ENCODE measurements at places on chromosomes 5 and 9.

DNA sequence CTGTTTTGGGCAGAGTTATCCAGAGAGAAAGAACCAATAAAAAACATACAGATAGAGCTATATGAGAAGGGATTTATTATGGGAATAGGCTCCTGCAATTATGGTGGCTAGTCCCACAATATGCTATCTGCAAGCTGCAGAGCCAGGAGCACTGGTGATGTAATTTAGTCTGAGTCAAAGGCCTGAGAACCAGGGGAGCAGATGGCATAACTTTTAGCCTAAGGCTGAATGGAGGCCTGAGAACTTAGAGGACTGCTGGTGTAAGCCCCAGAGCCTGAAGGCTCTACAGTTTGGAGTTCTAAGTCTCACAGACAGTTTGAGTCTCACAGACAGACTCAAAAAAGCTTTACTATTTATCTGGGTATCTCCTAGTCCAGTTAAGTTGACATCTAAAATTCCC, 263.8 kb downstream of the FBXL7 start:
- no peak for DNase-seq

DNA sequence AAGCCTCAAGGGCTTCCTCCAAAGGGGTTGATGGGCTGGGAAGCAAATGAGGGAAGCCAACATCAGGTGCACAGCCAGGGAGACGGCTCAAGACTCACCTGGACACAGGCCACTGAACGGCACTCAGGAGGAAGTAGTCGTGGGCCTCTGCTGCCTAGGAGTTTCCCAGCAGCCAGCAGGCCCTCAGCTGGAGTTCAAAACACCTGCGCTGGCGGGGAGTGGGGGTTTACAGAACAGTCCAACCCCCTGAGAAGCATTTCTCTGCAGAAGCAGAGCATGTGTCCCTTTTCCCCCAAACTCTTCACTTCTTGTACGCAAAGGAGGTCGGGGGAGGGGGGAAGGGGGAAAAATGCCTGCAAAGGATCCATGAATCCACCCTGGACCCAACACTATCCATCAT, 2.3 kb downstream of the WHRN start:
- no peak for DNase-seq

- no peak for DNase-seq
These were observed 64.5 kb downstream of the LNPEP start for GRCh38 chr5:97000391-97000790.

DNA sequence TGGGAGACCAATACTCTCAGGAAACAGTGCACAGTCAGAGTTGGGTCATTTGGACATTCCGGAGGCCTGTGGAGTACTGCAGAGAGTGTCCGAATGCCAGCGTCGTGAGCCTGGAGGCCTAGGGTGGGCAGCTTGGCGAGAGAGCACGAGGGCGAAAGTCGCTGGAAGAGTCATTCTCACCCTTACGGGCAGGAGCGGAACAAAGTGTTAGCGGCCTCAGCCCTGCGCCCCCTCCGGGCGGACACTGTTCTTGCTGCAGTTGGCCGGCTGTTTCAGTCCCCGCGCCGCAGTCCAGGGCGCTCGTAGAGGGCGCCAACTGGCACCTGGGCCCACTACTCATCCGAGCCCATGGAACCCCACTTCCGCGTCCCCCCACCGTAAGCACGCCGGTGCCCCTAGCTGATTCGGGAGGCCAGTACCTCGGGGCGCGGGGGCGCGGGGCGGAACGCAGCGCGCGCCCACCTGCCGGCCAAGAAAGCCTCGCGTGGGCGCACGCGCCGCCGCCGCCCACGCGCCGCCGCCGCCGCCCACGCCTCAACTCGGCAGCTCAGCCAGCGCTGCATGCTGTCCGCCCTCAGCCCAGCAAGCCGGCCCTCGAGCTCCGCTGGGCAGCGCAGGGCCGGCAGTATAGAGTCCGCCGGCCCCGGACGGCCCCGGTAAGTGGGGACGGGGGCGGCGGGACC, 99.7 kb upstream of the CCL21 start:
- no peak for DNase-seq

DNA sequence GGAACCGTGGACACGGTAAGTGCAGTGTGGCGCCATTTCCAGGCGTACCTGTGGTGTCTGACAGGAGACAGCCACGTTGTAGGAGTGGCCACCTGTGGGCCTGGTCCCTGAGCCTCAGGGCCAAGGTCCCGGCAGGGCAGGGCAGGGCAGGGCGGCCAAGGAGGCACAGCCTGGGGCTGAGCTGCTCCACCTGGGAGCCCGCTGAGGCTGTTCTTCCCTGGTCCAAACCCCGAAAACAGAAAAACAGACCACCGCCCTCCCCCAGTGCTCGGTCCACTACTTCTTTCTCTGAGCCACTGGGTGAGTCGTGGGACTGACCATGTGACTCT, 8.6 kb downstream of the PMPCA start:
- DNase-seq, result no peak

DNA sequence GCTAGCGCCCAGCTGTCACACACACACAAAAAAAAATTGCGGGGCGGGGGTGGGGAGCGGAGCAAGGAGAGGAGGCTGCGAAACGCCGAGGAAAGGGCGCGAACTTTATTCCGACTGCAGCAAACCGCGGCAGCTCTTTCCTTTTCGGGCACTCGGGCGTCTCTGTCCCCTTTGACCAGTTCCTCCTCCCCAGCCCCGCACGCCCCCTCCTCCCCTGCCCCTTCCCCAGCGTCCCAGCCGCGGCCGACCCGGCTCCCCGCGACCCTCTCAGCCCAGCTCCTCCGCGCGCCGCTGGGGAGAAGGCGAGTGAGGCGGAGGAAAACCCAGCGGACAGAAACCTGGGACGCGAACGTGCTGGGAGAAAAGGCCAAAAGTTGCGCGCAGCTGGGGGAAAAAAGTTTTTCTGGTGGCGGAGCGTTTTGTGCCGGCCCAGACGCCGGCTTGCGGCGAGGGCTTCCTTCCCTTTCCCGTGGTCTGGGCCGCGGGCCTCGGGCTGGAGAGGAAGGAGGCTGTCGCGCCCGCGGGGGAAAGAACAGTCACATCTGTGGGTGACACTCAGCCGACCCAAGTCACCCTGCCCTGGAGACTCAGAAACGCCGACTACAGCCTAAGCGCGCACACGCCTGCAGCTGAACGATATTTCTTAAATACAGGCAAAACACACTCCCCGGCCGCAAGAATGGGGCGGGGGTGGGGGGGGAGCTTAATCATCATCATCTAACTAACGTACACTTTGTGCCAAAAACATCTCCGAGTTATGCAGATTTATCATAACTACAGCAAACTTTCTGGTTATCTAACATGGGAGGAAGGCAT, 1.1 kb upstream of the BNC2 start:
- peak; percentile 23 for DNase-seq

GRCh38 chr5:167442922-167443321, 848.5 kb upstream of the WWC1 start:
- DNase-seq, result no peak

GRCh38 chr5:180736536-180736935, 3.3 kb downstream of the OR2Y1 start:
- no peak for DNase-seq

GRCh38 chr5:2387250-2387633, 364.2 kb downstream of the IRX2 start:
- no peak for DNase-seq

GRCh38 chr9:27673641-27674040, 100.4 kb upstream of the C9orf72 start:
- DNase-seq, result no peak

DNA sequence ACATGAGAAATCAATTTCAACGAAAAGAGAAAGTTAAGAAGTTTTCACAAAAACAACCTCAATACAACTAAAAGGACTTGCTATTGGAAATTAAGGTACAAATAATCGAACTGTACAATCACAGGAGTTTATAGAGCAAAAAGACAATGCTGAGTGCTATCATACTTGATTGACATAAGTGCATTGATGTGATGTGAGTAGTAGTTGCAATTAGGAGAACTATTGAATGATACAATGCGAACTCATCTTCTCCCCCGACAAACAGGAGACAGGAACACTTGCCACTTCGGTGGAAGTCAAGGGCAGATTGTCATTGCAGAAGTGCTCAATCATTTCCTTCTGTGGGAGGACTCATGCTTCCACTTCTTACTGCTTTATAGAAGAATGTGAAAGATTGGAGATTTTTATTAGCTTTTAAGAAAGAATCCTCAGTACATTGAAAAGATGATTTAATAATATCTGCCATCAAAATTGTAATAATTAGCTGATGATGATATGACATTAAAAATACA, 276.6 kb upstream of the MPDZ start:
- no peak for DNase-seq

DNA sequence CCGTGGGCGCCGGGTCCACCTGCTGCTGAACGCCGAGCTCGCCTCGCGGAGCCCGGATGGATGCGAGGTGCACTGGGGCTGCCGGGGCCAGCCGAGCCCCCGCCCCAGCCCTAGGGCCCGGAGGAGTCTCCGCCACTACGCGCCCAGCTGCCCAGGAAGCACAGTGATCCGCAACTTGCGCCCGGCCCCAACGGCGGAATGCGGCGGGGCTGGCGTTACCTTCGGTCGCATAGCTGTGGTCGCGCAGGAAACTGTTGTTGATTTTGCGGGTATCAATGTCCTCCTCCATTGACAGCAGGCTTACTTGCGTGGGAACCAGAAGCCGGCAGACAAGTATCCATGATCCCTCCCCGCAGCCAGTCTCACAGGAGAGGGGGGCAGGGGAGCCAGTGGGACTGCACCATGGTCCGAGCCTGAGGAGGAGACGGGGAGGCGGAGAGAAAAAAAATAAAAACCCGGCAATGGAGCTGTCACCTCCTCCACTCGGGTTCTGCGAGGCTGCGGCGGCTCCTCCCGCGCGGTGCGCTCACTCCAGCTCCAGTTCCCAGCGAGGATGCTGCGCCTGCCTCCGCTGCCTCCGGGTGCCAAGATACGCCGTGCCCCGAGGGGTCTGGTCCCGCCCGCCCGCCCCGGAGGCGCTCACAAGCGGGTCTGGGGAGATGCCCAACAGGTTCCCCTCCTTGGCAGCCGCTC, 628 bp downstream of the PPP2R2B start:
- DNase-seq, result peak; percentile 35

DNA sequence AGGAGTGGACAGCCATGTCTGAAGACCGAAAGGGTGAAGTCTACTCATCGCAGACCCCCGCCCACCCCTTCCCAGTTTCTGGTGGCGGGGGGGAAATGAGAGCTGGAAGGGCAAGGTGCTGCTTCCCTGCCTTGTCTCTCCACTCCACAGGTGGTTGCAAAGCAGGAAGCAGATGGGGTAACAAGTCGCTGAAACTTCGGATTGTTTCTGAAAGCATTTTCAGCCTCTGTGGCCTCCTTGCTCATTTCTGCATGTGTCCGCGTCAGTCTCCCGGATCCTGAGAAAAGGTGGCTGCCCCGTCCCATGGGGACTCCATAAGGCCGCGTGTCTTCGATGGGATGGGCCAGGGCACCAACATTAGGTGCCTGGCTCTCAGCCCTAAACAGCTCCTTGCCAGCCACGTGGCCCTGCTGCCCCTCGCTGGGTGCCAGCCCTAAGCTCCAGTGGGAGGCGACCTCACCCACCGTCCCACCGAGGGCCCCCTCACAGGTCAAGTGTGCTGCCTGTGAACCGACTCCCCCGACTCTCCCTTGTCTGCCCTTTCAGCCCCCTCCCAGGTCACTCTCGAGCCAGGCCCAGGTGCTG, 971 bp downstream of the PHYKPL start:
- no peak for DNase-seq

- DNase-seq, result no peak
These were observed 85.8 kb downstream of the AOPEP start for GRCh38 chr9:94812343-94812742.

GRCh38 chr5:87099291-87099839, 168.3 kb upstream of the RASA1 start:
- no peak for DNase-seq

- DNase-seq, result no peak
These were observed 509.9 kb upstream of the ZNF608 start for GRCh38 chr5:125256296-125256695.

- no peak for DNase-seq
These were observed 282.9 kb downstream of the SLF1 start for GRCh38 chr5:94901191-94901979.

- DNase-seq, result no peak
These were observed 54.2 kb upstream of the EGFL7 start for GRCh38 chr9:136608348-136609159.

GRCh38 chr5:140678993-140679392, 5.6 kb upstream of the DND1 start:
- DNase-seq, result no peak

DNA sequence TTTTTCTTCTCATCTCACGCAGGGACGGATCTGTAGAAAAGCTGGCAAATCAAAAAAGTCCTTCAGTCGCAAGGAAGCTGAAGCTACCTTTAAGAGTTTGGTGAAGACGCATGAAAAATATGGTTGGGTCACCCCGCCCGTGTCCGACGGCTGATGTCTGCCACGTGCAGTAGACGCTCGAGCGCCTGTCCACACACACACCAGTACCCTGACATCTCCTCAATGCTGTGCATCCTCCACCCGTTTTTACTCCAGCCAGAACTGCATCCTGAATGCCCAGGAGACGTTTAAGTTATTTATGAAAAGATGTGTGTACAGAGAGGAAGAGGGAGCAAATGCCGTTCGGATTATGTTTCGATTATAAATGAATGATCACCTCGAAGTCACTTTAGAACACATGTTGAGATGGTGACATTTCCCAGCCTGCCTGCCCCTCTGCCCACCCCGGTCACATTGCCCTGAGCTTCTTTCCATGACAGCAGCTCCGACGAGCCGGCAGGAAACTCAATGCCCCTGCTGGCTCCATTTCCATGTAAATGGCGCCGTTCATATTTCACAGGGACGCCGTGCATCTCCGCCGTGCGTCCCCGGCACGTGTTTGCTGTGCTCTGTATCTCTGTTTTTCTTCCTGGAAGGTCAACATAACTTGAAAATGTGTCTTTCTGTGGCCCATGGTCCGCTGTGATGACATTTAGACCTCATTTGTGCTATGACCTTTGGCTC, 42.7 kb downstream of the UBE2QL1 start:
- no peak for DNase-seq

GRCh38 chr5:43432486-43433375, 20.5 kb upstream of the CCL28 start:
- no peak for DNase-seq

GRCh38 chr5:103427326-103427725, 135.3 kb downstream of the NUDT12 start:
- no peak for DNase-seq

DNA sequence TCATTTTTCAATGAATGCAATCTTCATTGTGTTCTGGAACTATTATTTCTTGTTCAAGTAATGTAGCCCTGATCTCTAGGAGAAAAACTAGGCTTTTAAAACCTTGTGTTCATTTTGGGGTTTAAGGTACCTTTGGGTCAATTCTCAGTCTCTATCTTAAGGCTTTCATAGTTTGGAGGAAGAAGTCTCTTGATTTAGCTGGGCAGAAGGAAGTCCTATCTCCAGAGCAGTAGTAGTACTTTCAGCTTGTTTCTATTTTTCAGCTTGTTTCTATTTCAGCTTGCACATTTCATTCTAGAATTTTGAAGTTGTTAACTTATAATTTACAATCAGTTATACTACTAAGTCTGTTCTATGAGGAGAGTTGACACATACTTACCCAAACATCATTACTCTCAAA, 15.2 kb downstream of the CSNK1G3 start:
- DNase-seq, result no peak

- no peak for DNase-seq
These were observed 1886.9 kb downstream of the EFNA5 start for GRCh38 chr5:105783811-105784210.
